ENCODE measurements at places on chromosomes 11 and 22. TPM values are rescaled to one million over a fixed set of nuclear protein-coding genes. Genes with fewer than 3 reads are reported as not detected.

GRCh38 chr11:3058753-3059664, 1.8 kb upstream of the CARS1 start:
- no peak for DNase-seq

- no peak for DNase-seq
These were observed 403.5 kb upstream of the LUZP2 start for GRCh38 chr11:24093375-24093774.

DNA sequence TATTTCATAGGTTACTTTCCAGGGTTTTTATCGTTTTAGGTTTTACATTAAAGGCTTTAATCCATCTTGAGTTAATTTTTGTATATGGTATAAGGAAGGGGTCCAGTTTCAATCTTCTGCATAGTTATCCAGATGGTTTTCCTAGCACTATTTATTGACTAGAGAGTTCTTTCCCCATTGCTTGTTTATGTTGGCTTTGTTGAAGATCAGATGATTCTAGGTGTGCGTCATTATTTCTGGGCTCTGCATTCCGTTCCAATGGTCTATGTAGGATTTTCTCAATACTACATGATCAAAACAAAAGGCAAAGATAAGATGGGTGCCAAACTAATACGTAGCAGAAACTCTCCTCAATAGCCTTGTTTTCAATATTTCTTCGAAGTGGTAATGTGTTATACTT, 14.3 kb upstream of the RIC3 start:
- no peak for DNase-seq

GRCh38 chr22:35852076-35852475, 134.4 kb downstream of the APOL5 start:
- no peak for DNase-seq

- DNase-seq = no peak
These were observed 19.7 kb downstream of the RAB30 start for GRCh38 chr11:83051760-83052671.

- no peak for DNase-seq
These were observed 8.3 kb upstream of the SCGB1D2 start for GRCh38 chr11:62233730-62234129.

MN1 gene
- 5.3 TPM for total RNA-seq

SLC36A4 gene
- 8.0 TPM for total RNA-seq

DNA sequence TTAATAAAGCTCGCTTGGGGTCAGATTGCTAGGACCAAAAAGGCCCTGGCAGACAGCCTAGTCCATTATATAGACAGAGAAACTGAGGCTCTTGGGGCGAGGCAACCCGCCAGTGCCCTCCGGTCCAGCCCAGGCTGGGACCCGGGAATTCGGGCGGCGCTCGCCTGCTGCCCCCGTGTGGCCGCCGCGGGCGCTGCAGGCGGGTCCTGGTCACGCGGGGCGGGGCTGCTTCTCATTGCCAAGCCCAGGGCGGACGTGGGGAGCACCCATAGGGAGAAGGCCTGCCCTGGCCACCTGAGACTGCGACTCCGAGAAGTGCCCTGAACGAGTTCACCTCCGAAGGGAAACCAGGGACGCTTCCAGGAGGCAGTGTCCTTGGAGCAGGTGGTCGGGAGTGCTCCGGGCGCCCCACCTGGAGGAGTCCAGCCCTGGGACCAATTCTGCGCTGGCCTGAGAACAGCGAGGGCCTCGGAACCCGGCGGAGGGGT, 36.0 kb upstream of the CSNK1E start:
- peak; percentile 91 for DNase-seq

GRCh38 chr11:21426931-21427330, 757.5 kb downstream of the NELL1 start:
- DNase-seq = no peak

- no peak for DNase-seq
These were observed 143.4 kb downstream of the CRYBB2 start for GRCh38 chr22:25362883-25363240.

GRCh38 chr22:42651134-42651533, 1.9 kb upstream of the CYB5R3 start:
- peak; percentile 11 for DNase-seq

DNA sequence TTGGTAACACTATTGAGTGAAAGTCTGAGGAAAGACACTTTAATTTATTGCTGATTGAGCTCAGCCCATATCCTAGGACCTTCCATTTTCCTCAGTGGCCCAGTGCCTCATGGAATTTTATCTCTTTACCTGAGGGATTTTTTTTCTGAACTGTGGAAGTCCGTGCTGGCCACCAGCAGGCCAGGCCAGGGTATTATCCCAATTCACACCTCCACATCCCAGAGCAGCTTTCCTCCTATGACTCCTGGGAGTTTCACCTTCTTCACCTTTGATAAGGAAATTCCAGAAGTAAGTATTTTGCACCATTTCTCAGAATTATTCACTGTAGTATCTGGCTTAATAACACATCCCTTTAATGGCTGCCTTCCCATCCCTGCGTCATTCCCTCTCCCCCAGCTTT, 13.0 kb upstream of the RRAS2 start:
- DNase-seq = no peak

DNA sequence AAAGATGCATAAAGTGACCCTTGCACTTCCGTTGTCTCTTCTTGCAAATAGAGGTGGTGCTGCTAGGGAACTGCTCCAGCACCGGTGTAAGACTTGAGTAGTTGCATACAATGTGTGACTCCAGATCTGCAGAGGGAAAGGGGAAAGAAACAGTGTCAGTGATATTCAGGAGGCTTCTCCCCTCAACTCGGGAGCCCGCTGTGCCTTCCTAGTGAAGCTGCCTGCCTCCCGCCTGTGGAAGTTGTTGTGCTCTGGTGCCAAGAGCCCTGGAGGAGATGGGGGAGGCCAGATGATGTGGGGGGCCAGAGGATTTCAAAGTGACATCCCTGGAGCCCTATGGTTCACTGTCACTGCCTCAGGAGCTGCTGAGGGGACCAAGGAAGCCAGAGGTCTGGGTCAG, 30.4 kb downstream of the RELT start:
- no peak for DNase-seq

ZBTB44 gene
- 41.5 TPM for total RNA-seq

AQP11 gene
- 0.78 TPM for total RNA-seq

- DNase-seq = no peak
These were observed 235.9 kb downstream of the TBC1D22A start for GRCh38 chr22:46998331-46998730.

DNA sequence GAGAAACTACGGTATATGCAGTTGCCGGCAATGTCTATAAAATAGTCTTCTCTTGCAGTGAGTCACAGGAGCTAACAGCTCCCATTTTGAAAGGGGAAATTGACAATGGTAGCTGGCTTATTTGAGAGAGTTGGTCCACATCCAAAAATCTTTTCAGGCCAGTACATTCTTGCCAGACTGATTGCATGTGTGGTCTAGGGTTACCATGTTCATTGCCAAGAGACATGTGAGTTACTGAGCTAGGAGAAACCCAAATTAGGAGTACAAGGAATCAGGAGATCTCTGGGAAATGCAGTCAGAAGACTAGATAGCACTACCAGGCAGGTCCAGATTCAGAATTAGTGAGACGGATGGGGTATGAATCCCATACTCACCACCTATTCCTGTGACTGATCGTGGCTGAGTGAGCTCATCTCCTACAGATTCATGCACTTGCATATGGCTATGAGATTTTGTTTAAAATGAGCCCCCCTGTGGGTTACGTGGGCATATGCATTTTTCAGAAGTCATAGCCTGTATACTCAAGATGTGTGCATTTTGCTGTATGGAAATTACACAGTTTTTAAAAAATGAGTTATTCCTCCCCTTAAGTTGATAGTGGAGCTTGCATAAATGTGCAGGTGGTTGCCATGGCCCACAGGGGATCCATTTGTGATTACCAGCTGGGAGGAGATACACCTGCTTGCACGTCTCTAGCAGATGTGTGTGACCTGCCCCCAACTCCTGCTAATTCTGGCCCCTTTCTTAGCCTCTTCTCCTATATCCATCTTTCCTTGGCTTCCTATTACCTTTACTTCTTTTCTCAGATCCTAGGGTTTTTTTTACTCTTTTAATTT, 102.7 kb downstream of the COMMD9 start:
- DNase-seq = no peak

NUDT8 gene
- 104 TPM for total RNA-seq

- no peak for DNase-seq
These were observed at the start of gene TTC36 for GRCh38 chr11:118527109-118527508. Gene TTC36 (plus strand): TSS chr11:118527474. CDS start chr11:118527495, 21 bp downstream.

DNA sequence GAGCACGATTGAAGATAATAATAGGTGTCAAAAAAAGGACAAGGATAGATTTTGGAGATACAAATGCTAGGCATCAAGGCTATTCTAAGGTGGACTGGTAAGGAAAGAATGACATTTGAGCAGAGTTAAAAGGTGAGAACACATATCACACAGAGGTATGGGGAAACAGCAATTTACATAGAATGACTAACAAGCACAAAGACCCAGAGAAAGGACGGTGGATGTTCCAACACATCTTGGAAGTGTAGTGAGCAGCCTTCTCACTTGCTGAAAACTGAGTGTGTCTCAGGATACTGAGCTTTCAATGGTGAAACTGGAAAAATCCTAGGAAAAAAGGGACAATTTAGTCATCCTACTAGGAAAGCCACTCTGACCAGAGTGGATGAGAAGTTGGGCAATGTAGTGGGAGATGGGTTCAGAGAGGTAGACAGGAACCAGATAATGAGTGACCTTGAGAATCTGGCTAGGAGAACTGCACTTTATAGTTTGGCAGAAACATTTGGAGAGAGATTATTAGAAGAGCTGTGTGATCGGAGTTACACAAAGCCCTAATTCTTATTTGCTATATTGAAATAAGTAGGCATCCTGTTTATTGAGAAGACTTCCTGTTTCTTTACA, 706.0 kb downstream of the KCNA4 start:
- DNase-seq = no peak

PLAAT5 gene
- 4.8 TPM for total RNA-seq

INS gene
- not detected for total RNA-seq

DNA sequence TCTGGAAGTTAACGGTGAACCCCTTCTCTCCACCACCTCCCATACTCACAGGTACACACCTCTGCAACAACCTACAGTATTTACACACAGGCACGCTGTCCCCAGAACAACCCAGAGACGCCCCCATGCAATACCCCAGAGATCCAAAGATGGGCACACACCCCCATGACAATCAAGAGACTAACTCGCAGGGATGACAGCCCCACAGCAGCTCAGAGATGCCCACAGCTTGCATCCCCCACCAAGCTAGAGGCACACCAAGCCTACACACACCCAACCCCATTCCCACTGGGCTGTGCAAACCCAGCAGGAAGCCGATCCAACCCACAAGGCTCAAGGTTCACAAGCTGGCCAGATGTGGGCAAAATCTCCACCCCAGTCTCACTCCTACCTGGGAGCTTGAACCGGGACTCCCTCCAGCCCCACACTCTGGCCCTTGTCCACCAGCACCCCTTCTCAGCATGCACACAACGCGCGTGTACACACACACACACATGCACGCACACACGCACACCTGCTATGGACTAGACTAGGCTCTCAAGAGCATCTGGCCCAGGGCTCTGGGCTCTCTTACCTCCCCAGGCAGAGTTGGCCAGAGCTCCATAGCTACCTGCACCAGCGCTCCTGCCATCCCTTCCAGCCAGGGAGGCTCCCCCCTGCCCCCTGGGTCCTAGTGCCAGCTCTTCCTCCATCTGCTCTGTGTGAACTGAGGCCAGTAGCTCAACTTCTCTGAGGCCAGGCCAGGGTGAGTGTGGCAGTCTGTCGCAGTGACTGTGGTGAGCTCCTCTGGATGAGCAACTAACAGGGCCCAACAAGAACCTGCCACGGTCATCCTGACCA, 11.5 kb downstream of the STARD10 start:
- no peak for DNase-seq

KDM4D gene
- 0.54 TPM for total RNA-seq

KDM4E gene
- not detected for total RNA-seq

All from Right ventricle myocardium inferior (tissue), 1 donor.